SJCRH30 (cell line): ENCODE measurements at places on chromosomes 13 and 19. TPM values are rescaled to one million over a fixed set of nuclear protein-coding genes. Genes with fewer than 3 reads are reported as not detected.
A peak's percentile ranks its signal among the peaks of the same experiment; 100 is the strongest.

DNA sequence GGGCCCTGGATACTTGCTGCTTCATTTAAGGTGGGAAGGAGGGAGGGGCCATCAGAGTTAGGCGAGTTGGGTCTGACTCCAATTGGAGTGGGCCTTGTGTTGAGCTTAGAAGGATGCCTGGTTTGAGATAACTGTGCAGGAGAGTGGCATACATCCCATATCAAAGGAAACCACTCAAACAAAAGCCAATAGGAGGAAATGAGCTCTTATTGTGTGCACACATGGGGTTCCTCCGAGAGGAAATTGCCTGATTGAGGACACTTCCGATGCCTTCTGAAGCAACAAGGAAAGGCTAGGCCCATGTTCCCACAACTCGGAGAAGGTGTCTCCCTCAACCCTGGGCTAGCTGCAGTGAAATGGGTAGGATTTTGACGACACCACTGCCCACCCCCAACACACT, 19.6 kb downstream of the MBNL2 start:
- no peak for DNase-seq

- DNase-seq = no peak
These were observed 1287.6 kb downstream of the EFNB2 start for GRCh38 chr13:105247830-105248229.

DNA sequence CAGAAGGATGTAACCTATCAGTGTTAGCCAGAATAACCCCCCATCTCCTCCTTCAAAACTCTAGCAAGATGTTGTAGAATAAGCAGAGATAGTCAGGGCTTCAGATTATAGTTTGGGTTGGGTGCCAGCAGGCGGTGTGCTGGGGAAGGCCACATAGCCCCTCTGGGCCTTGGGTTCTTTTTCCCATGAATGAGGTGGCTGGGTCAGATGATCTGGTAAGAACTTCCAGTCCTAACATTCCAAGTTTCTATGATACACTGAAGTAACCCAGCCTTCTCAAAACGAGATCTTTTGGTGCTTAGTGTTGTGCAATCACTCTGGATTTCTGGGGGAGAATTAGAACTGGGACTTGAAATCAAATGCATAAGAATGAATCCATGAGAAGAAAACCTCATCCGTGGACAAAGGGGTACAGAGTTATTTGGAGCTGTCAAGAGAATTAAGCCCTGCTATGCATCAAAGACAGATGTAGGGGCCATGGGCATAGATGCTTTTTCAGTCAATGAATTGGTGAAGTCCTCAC, 810 bp downstream of the CBY2 start:
- DNase-seq = no peak

DNA sequence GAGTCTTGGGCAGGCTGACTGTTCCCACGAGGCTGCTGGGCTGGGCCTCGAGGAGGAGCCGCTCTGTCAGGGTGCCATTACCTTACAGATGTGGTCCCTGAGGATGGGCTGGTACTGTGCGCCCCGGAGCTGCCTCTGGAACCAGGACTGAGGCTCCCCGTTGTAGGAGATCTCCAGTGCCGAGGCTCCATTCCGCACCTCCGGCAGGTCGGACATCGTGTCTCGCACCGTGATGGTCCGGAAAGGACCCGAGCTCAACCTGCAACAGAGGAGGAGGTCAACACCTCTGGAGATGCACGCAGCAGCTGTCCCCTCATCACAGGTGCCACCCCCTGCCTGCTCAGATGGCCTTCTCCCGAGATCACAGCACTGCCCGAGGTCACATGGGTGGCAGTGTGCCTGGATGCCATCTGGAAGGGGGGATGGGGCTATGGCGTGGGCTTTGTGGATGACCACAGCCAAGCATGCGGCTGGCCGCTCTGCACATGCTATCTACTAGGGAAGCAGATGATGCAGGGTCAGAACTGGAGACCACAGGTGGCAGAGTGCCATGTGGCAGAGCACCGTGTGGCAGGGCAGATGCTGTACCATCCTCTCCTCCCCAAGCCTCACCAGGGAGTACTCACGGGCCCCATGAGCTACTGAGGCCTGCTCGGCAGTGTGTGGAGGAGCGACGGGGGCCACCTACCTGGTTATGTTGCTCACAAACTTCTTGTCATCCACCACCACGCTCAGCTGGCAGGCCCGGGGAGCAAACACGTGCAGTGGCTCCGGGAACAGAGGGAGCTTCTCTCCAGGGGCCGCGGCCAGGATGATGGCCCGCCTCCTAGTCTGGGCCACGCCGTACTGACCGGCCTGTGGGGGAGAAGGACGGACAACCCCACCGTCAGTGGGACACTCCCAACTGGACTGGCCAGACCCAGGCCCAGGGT, 18.3 kb upstream of the EIF3G start:
- DNase-seq = no peak

- peak; percentile 55 for DNase-seq
These were observed 94.0 kb downstream of the KLF12 start for GRCh38 chr13:74040200-74040599.

- no peak for DNase-seq
These were observed 205.5 kb downstream of the EFNB2 start for GRCh38 chr13:106329941-106330340.

Gene KIR3DL1
- total RNA-seq = not detected in 2 replicates

Gene PSG7
- not detected in 2 replicates for total RNA-seq

Gene ZNF763
- 0.40 and 0.51 TPM in 2 replicates for total RNA-seq

GRCh38 chr13:94595001-94595949, 677 bp downstream of the TGDS start:
- peak; percentile 4 for DNase-seq

GRCh38 chr13:92172191-92172590, 773.8 kb downstream of the GPC5 start:
- DNase-seq = no peak

Gene NLRP5
- not detected in 2 replicates for total RNA-seq

DNA sequence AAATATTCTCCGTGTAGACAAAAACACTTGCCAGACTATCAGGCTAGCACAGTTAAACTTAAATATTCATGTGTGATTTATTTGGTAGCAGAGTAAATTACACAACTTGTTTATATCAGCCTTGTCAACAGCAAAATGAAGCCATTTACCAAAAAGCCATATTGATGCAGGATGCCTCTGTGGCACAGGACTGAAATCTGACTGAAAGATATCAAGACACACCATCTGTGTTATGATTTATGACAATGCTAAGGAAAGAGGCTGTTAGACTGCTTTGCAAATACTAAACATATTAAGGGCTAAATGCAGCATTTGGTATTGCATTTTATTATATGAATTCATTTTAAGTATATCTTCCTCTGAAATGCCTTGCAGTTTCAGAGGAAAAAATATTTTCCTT, 44.8 kb upstream of the FNDC3A start:
- no peak for DNase-seq

Gene CEACAM1
- not detected in 2 replicates for total RNA-seq

GRCh38 chr19:17260842-17261325, 3.7 kb downstream of the USHBP1 start:
- DNase-seq = peak; percentile 93

Gene SPRY2
- 121 and 122 TPM in 2 replicates for total RNA-seq

Gene CYP4F8
- not detected in 2 replicates for total RNA-seq

- DNase-seq = peak; percentile 68
These were observed 3.8 kb downstream of the PPP1R12C start for GRCh38 chr19:55113570-55114039.

GRCh38 chr19:1057176-1057855, 9.7 kb upstream of the ARHGAP45 start:
- peak; percentile 66 for DNase-seq

DNA sequence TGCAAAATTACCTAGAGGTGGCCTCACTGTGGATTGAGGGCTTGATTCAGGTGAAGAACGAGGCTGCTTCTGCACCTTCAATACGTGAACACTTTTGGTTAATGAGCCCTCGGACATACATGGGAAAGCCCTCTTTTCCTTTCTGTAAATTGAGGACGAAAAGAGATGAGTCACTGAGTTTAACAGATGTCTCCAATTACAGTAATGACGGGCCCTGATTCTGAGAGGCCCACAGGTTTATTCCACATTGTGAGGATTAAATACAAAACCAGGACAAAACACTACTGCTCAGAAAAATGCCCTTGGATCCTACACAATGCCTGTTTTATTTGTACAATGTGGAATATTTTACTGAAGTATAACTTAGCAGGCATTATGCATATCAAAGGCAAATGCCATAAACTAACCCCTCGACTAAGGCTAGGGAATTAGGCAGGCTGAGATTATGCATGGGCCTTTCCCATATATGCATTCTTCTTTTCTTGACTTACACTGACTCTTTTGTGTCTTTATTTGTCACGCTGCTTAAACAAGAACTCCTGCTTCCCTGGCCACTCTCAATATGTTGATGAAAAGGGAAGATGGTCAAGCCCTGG, 819.9 kb downstream of the OLFM4 start:
- DNase-seq = peak; percentile 48

DNA sequence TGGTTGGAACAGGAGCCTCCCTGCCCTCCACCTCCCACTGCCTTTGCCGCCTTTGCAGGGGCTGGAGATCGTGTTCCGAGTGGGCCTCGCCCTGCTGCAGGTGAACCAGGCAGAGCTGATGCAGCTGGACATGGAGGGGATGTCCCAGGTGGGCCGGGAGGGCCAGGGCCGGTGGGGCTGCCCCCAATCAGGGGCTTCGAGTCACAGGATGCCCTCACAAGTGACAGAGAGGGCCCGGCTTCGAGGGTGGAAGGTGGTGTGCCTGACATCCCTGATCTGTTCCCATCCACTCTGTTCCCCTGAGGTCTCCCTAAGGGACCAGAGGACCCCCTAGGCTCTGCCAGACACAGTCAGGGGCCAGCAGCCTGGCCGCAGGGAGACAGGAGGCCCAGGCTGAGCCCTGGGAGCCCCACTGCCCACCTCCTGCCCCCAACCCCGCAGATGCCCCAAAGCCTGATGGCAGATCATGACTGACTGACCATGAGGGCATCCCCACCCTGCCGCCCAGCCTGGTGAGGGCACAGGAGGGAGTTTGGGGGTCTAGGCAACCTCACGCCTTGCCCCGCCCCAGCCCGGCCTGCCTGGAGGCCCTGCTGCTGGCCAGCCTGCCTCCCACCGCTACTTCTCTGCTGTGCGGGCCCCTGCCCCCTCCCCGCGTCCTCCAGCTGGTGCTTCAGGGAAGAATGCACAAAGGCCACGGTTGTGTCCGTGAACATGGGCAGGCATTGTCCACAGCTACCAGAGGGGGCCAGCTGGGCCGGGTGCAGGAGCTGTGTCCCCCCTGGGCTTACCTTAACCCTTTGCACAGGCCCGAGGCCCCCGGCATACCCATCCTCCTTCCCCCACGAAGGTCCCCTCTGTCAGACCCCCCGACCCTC, 21.8 kb downstream of the EVI5L start:
- no peak for DNase-seq
